ENCODE measurements at places on chromosomes 7 and 10.

GRCh38 chr7:35430547-35431153, 176.8 kb upstream of the TBX20 start:
- DNase-seq = peak; percentile 18

DNA sequence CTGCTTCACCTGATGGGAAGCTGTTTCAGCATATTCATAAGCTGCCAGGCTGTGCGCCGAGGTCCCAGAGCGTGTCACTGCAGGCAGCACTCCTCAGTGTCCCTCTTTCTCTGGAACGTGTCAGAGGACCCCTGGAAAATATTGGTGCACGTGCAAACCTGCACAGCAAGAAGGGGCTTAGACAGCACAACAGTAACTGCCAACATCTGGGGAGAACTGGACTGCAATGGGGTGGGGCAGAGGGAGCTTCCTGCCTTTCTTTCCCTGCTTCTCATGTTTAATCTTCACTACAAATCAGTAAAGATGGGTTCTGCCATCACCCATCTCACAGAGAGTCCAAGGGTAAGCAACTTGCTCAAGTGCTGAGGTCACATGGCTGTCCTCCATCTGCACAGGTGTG, 86.5 kb upstream of the GPR26 start:
- DNase-seq = no peak

- DNase-seq = peak; percentile 81
Measured at GRCh38 chr7:114930829-114931655, 9.1 kb downstream of the MDFIC start.

GRCh38 chr10:32970910-32971309, 12.9 kb upstream of the ITGB1 start:
- DNase-seq = no peak

DNA sequence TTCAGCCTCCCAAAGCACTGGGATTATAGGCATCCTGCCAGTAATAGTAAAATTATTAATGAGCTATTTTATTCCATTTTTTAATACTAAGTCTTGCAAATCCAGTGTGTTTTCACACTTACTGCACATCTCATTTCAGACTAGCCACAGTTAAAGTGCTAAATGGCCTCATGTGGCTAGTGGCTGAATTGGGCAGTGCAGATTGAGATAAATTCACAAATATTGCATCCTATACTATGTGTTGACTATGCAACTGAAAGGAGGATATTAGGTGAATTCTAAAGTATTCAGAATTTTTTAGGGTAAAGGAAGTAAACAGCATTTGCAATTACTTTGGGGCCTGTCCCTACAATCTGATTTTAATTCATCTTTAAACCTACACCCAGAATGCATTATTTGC, 10.2 kb downstream of the APBB1IP start:
- DNase-seq = peak; percentile 19

- peak; percentile 27 for DNase-seq
Measured at GRCh38 chr7:93245525-93246432, 13.6 kb downstream of the VPS50 start.

DNA sequence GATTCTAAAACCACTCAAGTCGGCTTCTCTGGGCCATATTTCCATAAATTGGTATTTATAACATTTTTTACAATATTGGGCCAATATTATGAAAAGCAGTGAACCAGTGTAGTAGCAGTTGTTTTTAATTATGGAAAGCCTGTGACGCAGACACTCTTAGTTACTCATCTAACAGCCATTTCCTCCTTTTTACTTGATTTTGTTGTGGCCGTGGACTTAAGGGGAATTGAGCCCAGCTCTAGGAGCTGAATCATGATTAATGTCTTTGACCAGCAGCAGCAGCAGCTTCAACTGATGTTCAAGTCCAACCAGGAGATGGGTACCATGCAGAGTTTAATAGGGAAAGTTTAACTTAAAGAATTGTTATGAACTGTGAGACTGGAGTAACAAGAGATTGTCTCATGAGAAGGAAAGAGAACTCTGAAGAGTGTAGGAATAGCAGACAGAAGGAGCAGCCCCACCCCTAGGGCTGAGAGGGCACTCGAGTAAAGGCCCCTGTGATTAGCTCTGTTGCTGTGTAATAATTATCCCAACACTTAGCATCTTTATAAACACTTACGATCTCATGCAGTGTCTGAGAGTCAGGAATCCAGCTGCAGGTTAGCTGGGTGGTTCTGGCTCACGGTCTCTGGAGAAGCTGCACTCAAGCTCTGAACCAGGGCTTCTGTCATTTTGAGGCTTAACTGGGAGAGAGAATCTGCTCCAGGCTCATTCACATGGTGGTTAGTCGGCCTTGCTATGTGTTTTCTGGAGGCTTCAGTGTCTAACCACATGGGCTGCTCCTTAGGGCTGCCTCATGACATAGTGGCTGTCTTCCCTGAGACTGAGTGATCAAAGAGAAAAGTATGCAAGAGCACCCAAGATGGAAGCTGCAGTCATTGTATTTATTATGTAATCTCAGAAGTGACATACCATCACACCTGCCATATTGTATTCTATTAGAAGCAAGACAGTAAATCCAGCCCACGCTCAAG, 4.6 kb downstream of the LANCL2 start:
- peak; percentile 84 for DNase-seq

GRCh38 chr10:82529062-82529461, 654.1 kb downstream of the NRG3 start:
- DNase-seq = no peak

- no peak for DNase-seq
Measured at GRCh38 chr7:43790006-43790405, 31.5 kb downstream of the BLVRA start.

- DNase-seq = no peak
Measured at GRCh38 chr10:122267849-122268737, 3.0 kb upstream of the BTBD16 start.

GRCh38 chr10:63467841-63468240, 2.1 kb upstream of the JMJD1C start:
- DNase-seq = peak; percentile 33

DNA sequence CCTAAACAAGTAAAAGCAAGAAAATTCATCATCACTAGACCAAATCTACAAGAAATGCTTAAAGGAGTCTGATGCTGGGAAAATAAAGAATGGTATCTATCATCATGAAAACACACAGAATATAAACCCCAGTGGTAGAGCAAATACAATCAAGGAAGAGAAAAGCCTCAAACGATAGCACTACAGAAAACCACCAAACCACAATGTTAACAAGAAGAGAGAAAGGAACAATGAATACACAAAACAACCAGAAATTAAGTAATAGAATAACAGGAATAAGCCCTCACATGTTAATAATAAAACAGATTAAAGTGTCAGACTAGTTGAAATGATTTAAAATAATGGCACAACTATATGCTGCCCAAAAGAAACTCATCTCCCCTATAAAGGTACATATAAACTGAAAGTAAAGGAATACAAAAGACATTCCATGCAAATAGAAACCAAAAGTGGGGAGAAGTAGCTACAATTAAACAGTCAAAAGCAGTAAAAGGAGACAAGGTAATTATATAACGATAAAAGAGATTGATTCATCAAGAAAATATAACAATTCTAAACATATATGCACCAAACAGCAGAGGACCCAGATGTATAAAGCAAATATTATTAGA, 77.3 kb downstream of the JMJD1C start:
- peak; percentile 56 for DNase-seq

DNA sequence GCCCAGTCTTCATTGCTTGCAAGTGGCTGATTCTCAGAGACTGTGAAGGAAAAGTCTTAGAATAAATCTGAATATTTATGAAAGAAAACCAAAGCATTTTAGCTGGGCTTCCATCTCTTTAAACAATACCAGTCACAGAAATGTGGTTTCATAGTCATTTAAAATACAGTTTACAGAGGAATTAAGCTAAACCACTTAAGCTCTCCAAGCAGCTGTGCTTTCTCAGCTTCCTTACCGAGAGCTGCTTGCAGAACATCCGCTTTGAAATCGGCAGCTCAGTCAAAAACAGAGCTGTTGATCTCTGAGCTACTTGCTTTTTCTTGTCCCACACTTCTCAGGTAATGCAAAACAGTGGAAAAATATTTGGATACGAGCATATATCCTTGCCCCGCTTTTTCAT, 134.5 kb downstream of the DYNC1I1 start:
- DNase-seq = peak; percentile 88

DNA sequence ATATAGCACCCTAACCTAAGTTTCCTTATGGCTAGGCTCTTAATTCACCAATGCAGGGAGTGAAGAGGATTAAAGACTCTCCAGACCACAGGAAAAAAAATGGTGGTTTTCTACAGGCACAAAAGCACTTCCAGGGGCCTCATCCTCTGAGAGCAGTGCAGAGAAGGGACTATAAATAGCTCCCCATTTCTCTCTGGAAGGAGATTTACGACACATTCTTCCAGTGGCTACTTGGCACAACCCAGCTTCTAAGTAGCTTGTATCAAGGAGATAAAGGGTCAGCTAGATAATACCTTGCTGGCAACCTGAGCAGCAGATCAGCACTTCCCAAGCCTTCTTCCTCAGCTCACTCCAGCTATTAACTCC, 73.5 kb downstream of the CRPPA start:
- peak; percentile 16 for DNase-seq

DNA sequence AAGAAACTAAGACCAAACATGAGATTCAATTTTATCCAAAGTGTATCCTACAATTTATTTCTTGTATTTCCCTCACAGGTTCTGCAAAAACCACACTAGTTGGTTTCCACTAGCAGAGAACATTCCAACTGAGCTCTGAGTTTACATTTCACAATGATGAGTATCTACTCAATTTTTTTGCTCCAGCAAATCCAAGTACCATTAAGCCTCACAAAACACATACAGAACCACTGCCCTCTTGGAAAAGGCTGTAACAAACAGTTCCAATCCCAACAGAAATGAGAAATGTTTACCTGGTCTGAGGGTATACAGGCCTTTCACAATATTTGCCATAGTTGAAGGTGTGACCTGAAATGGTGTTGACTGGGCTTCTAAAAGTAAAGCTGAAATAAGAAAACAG, 59.9 kb downstream of the CACUL1 start:
- no peak for DNase-seq

DNA sequence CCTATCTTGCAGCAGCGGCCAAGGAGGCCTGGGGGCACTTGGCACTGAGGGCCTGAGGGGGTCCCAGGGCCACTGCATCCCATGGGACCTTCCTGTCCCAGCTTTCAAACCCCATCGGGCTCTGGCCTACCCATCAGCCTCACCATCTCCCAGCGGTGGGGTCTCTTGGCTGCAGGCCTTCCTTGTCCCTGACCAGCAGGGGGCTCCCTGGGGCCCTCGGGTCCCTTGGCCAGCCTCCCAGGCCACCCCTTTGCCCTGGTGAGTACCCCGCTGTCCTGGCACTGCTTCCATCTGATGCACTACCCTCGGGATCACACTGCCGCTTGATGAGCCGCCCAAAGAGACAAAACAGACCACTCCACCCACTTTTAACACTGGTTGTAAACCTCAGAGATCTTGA, 43.5 kb downstream of the YKT6 start:
- DNase-seq = no peak

- no peak for DNase-seq
Measured at GRCh38 chr7:87850836-87851593, 25.1 kb downstream of the SLC25A40 start.

DNA sequence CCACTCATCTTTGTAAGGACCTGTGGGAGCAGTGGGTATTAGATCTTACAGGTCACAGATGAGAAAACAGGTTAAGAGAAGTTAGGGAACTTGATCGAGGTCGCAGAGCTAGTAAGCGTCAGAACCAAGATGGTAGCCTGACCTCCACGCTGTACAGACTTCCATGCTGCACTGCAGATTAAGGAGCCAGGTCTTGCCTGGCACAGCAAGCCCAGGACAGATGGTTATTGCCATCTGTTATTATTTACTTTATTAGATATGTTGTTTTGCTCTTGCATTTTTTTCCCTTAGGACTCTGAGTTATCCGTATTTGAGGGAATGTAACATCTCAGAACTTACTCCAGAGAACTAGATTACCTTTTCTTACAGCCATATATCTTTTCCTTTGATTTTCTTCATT, 147.2 kb downstream of the NSUN6 start:
- DNase-seq = no peak

DNA sequence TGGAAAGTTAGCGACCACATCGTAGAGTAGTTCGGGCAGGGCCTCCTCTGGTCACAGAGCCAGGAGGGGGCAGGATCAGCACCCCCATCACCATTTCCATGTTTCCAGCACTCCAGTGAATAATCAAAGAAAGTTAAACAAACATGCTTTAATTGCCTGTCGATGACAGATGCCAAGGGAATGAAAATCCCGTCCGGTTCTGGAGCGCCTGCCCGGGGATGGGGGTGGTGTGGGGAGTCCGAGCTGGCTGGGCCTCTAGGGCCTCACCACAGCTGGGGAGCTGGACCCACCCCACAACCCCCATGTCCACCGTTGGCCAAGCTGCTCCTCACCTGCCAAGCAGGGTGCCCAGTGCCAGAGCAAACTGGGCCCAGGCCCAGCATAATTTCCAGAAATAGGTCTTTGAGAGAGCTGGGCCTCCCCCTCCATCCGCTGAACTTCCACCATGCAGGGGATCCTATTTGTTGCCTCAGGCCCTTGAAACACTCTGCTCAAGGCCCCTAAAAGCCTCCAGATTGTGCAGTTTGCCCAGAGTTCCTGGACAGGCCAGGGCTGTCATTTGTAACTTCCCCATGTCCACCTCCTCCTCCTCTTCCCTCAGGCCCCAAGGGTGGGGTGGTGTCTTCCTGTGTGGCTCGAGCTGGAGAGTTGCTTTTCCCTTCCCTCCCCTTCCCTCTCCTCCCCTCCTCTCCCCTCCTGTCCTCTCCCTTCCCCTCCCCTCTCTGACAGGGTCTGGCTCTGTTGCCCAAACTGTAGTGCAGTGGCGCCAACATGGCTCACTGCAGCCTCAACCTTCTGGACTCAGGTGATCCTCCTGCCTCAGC, 101.0 kb downstream of the MYL10 start:
- no peak for DNase-seq

GRCh38 chr7:127803626-127804025, 151.6 kb downstream of the SND1 start:
- DNase-seq = no peak

DNA sequence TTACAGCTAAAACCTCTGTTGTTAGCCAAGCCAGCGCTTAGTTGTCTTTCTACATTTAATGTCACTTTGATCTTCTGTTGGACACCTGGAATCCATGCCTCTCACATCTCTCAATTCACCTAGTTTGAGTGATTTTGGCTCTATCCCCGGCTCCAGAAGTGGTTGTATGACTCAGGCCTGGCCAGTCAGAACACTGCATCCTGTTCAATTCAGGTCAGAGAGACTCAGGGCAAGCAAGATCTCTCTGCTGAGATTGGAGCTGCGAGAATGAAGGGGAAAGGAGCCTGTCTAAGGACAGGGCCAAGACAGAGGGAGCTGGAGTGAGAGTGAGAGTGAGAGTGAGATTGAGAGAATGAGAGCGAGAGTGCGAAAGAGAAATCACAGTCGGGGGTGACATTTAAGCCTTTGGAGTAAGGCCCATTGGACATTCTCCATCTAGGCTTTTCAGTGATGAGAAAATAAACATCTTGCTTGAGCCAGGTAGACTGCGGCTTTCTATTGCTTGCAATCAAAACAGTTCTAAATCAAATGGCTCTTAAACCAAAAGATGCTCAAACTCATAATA, 83.3 kb upstream of the DYNC1I1 start:
- no peak for DNase-seq
